ENCODE measurements at places on chromosomes 2 and 18.

DNA sequence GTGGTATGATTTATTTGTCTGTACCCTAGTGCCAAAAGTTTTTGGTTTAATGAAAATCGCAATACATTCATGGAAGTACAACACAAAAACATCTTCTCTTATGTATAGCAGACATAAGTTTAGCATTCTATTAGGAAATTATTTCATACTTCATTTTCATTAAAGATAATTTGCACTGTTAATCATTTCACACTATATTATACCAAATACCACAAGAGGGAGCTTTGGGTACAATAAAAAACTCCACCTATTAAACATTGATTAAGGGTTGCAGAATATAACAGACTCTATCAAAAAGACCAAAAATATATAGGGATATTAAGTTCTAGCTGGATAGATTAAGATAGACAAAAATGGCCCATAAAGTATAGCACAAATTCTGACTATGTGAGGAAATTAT lies 79.0 kb downstream of the SLC66A3 start:
- DNase-seq = no peak

DNA sequence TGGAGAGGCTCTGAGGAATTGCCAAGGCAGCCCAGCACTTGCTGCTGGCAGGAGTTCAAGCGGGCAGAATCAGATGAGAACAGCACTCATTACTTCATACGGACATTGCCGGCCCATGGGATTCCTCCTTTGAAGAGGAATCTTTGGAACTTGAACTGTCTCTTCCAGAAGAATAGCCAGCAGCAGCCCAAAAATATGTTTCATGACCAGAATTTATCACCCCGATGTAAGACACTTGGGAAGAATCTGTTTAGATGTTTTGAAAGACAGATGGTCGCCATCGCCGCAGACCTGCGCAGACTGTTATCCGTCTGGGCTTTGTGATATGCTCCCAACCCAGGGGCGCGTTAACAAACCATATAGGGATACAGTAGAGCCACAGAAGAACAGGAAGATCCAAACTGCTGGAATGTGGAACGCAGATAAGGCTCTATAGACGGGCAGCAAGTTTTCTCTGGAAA lies 3.7 kb upstream of the ADI1 start:
- DNase-seq = peak; percentile 66

DNA sequence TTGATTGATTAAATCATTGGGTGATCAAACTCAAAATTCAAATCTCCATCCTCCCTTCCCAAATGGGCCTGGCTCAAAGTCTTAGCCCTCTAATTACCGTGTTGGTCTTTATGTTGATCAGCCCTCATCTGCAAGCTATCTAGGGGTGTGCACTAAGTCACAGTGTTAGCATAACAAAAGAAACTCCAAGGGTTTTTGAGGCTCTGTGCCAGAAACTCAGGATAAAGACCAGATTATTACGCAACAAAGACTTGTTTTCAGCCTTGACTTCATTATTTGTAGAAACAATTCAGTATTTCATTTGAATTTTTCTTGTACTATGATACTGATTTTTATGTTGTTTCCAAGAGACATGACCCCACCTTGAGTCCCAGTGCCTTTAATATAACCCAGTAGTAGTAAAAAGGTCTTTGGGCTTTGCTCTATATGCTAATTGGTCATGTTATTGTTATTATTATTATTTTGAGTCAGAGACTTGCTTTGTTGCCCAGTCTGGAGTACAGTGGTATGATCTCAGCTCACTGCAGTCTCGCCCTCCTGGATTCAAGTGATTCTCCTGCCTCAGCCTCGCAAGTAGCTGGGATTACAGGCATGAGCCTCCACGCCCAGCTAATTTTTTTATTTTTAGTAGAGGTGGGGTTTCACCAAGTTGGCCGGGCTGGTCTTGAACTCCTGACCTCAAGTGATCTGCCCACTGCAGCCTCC lies 13.9 kb downstream of the PSMD14 start:
- DNase-seq = no peak

- no peak for DNase-seq
These were observed 194.9 kb upstream of the KYNU start for GRCh38 chr2:142682528-142682927.

DNA sequence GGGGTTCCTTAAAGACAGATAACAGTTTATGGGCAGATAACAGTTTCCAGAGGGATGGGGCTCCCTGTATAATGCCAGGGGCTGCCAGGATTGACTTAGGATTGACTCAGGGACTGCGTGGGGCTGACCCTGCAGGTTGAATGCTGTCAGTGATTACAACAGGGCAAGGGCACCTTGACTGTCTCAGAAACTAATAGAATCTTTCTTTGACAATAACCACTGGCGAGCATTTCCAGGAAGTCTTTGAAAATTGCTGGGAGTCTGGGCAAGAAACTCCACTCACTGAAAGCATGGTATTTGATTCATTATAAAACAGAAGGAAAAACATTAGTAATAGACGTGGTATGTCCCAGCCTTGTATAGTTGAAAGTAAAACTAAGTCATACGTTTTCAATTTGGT lies 101.0 kb downstream of the GPD2 start:
- no peak for DNase-seq

GRCh38 chr2:110718990-110719389 lies 13.4 kb upstream of the ACOXL start:
- DNase-seq = no peak

DNA sequence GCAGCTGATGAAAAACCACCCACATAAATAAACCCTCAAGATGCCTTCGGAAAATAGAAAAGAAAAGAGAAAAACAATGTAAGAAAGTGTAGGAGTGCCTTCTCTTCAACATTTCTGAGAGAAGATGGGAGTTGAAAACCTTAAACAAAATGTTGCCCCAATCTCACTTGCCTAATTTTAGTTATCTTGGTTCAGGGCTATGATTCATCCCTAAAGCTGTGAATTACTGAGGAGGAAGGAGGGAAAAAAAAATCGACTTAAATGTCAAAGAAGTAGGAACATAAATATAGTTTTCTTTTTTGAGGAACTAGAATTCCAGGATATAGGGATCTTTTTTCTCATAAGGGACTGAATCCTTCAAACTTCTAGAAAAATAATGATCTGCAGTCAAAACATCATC lies 360.3 kb downstream of the TGIF1 start:
- no peak for DNase-seq

- peak; percentile 68 for DNase-seq
These were observed 488.6 kb upstream of the SMIM21 start for GRCh38 chr18:75915941-75916623.

DNA sequence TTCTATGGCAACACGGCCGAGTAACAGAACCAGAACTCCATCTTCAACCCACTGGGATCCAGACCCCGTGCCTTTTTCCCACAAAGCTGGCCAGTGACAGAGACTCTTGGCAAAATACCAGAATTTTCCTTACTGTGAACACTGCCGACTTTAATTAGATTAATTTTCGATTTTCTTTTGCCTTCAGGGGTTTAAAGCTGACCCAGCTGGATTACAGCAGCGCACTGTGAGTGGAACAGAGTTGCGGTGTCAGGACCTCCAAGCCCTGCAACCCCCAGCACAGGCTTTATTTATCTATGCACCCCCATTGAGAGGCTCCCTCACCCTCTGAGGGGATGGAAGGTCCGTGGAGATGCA lies 36.4 kb downstream of the CTIF start:
- DNase-seq = no peak

DNA sequence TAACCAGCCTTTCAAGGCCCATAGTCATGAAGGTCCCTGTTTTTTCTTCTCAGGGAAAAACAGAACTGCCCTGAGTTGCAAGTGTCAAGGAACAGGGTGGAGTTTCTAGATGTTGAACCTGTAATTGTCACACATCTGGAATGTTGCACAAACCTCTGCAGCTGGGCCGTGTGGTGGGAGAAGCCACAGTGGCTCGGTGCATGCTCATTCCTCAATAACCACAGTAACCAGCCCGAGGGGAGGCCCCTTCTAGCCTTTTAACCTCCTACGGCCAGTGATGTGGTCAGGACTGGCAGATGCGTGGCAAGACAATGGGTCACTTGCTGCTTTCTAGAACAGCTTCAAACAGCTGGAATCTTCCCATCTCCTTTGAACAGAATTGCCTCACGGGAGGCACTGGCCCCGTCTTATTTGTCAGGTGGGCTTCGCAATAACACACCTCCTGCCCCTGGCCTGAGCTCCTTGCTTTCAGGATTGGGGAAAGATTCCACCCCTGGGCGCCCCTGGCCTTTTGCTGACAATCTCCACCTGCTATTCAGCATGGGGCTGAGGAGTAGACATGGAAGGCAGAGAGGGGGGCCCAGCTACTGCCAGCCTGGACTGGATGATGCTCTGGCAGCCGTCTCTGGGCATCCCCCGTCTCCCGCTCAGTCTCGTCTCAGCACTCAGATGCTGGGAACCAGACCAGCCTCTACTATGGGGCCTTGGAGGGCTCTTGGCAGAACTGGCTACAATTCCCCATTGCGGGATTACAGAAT lies 102.9 kb downstream of the KLHL29 start:
- DNase-seq = no peak

- no peak for DNase-seq
These were observed 23.9 kb upstream of the ARHGAP25 start for GRCh38 chr2:68710756-68711155.

DNA sequence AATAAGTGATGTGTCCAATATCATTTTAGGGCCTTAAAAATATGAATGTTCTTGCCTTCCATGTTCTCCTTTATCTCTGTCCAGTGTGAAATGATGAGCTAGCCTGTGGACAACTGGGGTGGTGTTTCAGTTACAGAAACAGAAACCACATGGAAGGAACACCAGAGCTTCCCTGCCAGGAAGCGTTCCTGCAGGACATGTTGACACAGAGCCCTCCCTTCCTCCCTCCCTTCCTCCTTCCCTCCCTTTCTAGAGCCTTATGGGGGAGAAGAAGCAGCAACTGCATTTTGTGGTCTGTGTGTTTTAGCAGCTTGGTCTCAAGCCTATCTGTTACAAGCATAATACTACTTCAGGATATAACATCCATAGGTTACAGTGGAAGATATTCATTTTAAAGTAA lies 539.7 kb upstream of the NETO1 start:
- DNase-seq = no peak

- no peak for DNase-seq
These were observed 34.4 kb downstream of the NCL start for GRCh38 chr2:231429901-231430300.

GRCh38 chr2:5826979-5827655 lies 134.9 kb downstream of the SOX11 start:
- no peak for DNase-seq

- peak; percentile 35 for DNase-seq
These were observed 20.2 kb upstream of the EMILIN2 start for GRCh38 chr18:2826581-2826980.

DNA sequence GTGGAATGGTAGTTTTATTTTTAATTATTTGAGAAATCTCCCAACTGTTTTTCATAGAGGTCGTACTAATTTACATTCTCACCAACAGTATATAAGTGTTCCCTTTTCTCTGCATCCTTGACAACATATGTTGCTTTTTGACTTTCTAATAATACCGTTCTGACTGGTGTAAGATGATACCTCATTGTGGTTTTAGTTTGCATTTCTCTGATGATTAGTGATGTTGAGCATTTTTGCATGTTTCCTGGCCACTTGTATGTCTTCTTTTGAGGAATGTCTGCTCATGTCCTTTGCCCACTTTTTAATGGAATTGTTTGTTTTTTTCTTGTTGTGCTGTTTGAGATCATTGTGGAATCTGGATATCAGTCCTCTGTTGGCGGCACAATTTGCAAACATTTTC lies 242.5 kb downstream of the ZNF521 start:
- DNase-seq = no peak

DNA sequence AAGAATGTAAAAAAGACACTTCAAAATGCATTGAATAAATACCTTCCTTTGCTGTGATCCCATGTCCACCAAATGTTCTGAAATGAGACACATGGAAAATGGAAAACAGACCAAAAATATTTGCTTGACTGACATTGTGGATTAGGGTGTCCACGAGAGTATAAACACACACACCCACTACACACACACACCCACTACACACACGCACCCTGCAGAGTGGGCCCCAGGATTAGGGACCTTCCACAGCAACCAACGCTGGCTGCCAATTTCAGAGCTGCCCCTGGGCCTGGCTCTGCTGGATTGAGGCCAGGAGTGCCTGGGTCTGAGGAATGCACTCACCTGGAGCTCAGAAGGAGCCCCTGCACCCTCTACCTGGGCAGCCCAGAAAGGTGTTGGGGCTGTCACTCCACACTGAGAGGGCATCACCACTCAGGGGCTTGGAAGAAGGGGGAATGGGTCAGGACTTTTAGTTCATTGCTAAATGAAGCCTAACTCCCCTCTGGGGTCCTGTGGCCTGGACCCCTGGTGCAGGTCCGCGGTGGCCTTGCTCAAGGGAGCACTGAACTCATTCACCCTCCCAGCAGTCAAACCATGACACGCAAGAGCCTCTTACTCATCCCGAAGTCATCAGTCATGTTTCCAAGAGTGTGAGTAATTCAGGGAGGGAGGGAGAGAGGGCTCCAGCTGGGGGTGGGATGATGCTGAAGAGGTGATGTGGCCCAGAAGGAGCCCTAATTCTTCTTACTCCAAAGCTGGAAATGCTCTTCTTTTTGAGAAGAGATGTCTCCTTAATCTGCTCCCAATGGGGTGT lies 50.2 kb upstream of the PLB1 start:
- no peak for DNase-seq

DNA sequence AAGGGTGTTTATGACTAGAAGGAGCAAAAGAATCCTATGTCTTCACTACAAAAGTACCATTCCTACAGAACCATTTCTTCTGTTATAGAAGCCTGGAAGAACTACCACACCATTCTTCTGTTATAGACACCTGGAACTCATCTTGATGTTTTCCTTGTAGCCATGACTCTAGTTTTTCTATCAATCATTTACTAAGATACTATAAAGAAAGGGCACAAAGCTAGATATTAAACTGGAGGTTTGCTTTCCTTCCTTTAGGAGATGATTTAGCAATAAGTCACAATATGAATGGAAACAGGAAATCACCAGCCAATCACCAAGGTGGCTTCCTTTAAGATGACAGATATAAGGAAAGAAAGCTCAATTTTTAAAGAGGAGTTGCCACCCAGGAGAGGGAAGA lies 100.3 kb upstream of the NEUROD1 start:
- DNase-seq = no peak

DNA sequence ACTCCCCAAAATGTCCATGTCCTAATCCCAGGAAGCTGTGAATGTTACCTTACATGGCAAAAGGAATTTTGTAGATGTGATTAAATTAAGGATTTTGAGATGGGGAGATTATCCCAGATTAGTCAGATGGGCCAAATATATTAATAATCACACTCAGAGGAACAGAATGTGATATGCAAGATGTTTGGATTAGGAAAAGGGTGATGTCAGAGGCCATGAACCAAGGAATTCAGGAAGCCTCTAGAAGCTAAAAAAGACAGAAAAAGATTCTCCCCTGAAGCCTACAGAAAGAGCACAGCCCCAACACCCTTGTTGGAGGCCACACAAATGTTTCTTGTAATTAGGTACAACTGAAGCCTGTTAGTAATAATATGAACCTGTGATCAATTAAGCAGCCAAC lies 13.1 kb downstream of the TMEM131 start:
- no peak for DNase-seq

GRCh38 chr18:12397793-12398192 lies 9.9 kb upstream of the PRELID3A start:
- no peak for DNase-seq

- no peak for DNase-seq
These were observed 96.4 kb downstream of the CERS6 start for GRCh38 chr2:168552450-168552856.

- DNase-seq = no peak
These were observed 34.8 kb downstream of the GPATCH11 start for GRCh38 chr2:37119157-37119556.

GRCh38 chr2:67851956-67852824 lies 210.6 kb downstream of the C1D start:
- DNase-seq = no peak

- DNase-seq = no peak
These were observed 76.7 kb upstream of the DTNA start for GRCh38 chr18:34633368-34633767.

GRCh38 chr18:79690586-79691482 lies 11.2 kb downstream of the CTDP1 start:
- DNase-seq = no peak

All from ovary (tissue), 10 donors.